ENCODE measurements at places on chromosomes 1 and 21. TPM values are rescaled to one million over a fixed set of nuclear protein-coding genes. Genes with fewer than 3 reads are reported as not detected.

- peak; percentile 45 for DNase-seq
Measured at GRCh38 chr1:169928438-169929209, 34.9 kb upstream of the SCYL3 start.

PHC2 gene
- 28.7 TPM for polyA plus RNA-seq

TRAF3IP3 gene
- polyA plus RNA-seq, result 341 TPM

BNIPL gene
- polyA plus RNA-seq, result 0.18 TPM

GRCh38 chr1:207983044-207983635, 72.2 kb upstream of the CD34 start:
- no peak for DNase-seq

AQP10 gene
- not detected for polyA plus RNA-seq

DNA sequence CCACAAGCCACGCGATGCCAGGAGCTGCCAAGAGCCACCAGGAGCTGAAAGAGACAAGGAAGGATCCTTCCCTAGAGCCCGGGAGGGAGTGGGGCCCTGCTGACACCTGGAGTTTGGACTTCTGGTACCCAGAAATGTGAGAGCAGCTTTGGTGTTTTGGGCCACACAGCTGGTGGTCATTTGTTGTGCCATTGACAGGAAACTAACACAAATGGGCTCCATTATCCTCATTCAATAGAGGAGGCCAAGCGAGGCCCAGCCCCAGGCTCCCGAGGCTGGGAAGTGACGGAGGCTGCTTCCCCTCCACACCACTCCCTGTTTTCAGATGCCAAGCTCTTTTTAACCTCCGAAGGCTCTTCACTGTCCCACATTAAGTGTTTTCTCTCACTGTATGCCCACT, 25.5 kb downstream of the DHRS3 start:
- DNase-seq, result no peak

GRCh38 chr1:209613400-209614150, 30.1 kb downstream of the CAMK1G start:
- DNase-seq, result no peak

GRCh38 chr1:164054331-164054730, 504.7 kb upstream of the PBX1 start:
- no peak for DNase-seq

- no peak for DNase-seq
Measured at GRCh38 chr1:203512848-203513584, 19.1 kb downstream of the OPTC start.

NR1I3 gene
- not detected for polyA plus RNA-seq

DNA sequence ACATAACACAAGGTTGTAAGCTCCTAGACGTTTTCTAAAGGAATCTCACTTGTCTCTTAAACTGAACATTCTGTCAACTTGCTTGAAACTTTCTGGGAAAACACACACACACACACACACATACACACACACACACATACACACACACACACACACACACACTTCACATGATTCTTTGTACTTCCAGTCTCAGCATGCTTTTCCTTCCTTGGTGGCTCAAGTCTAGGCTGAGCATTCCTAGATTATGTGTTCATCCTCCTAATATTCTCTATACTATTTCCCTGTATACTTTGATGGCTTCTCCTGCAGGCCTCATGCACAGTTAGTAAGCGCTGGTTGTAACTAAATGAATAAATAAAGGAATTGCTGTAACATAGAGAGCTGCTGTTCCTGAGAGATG, 372.1 kb downstream of the PTPRC start:
- DNase-seq, result no peak

DNA sequence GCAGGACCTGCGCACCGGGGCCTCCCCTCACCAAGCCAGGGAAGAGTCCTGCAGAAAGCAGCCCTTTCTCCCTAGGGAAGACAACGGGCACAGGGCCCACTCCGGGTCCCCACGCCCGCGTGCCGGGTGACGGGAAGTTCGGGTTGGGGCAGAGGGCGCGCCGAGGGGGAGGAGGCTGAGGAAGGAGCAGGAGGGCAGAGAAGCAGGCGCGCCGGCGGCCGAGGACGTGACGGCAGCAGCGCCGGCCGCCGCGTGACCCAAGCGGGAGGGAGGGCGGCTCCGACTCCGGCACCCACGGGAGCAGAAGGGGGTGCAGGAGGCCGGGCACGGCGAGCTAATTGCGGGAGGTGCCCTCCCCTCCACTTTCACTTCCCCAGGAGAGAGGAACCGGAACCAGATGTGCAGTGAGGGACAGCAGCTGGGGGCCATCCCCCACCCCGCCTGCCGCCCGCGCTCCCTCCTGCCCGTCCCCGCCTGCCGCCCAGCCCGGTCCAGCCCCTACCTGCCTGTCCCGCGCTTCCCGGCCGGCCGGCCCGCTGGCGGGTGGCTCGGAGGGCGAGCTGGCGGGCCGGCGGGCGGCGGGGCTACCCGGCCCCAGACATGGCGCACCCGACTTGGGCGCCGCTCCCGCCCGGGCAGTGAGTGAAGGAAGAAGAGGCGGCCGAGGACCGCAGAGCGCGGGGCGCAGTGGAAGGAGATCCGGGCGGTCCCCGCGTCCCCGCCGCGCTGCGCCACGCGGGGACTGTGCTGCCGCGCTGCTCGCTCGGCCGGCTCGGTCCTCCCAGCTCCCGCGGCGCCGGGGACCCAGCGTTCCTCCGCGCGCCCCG, 510 bp downstream of the DENND4B start:
- peak; percentile 90 for DNase-seq

GRCh38 chr1:56709269-56709880, 64.3 kb downstream of the PRKAA2 start:
- peak; percentile 7 for DNase-seq

DNA sequence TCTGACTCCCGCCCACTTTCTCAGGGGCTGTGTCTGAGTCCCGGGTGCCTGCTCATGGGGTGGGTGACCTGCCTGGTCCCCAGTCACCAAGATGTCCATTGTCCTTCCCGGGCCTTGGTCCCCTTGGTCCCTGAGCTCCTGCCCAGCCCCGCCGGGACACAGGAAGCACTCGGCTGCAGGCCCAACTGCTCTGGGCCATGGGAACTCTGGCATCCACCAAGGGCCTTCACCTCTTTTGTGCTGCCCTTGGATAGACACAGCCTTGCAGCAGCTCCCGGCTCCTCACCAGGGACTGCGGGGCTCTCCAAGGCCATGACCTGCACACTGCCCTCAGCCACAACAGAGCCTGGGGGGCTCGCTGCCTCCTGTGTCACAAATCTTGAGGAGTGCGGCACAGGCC, 22.1 kb upstream of the MX1 start:
- no peak for DNase-seq

- DNase-seq, result no peak
Measured at GRCh38 chr1:9213956-9214355, 20.6 kb upstream of the H6PD start.

FCRL1 gene
- 0.39 TPM for polyA plus RNA-seq

DNA sequence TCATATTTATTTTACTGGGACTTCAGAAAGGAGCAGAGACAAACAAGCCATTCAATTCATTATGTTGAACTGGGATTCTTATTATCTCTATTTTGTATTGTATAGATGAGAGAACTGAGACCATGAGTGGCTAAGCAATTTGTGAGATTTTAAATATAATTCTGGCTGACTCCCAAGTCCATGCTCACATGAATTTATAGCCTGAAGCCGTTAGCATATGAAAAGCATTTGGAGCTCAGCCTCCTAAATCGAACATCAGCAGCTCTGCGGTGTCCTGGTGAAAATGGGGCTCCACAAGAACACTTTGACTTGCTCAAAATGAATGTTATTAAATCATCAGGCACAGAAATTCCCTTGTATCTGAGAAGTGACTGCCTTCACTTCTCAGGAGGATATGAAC, 96.8 kb upstream of the DPT start:
- no peak for DNase-seq

CNR2 gene
- 7.4 TPM for polyA plus RNA-seq

DNA sequence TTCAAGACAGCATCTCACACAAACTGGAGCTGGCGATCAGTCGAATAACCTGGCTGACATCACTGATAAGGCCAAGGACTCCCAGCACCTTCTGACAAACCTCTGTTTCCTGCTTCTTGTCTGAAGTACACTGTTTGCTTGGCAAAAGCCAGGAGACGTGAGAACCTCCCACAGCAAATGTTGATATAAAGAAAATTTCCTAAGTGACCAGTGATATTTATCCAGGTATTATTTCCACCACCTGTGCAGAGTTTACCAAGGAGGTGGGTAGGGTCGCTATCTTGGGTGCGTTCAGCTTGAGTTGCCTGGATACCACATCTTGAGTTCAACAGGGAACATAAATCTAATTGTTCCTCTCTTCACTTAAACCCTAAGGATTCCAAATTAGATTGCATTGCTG, 72.9 kb downstream of the SETD4 start:
- DNase-seq, result no peak

DNA sequence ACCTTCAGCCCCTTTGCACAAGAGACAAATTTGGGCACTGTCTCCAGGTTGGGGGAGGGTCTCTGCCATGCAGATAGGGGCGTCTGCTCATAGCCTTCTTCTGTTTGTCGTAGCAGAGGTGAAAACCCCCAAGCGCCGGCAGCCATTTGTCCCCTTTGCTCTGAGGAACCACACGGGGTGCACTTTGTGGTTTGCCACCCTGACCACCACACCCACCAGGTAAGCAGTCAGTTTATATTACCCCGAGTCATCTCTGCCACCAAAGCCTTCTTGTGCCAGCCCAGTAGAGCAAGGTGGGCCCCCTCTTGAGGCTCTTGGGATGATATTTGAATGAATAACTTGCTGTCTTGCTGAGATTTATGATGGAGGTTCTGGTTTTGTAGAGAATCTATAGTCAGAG, 111.8 kb downstream of the VPS13D start:
- DNase-seq, result peak; percentile 6

OR6K3 gene
- polyA plus RNA-seq, result not detected

CNKSR1 gene
- polyA plus RNA-seq, result not detected

C1orf87 gene
- not detected for polyA plus RNA-seq

GRCh38 chr1:165288350-165289120, 68.0 kb downstream of the LMX1A start:
- DNase-seq, result no peak
